ENCODE measurements at places on chromosomes 11 and 22. TPM values are rescaled to one million over a fixed set of nuclear protein-coding genes. Genes with fewer than 3 reads are reported as not detected.
A peak's percentile ranks its signal among the peaks of the same experiment; 100 is the strongest.

DNA sequence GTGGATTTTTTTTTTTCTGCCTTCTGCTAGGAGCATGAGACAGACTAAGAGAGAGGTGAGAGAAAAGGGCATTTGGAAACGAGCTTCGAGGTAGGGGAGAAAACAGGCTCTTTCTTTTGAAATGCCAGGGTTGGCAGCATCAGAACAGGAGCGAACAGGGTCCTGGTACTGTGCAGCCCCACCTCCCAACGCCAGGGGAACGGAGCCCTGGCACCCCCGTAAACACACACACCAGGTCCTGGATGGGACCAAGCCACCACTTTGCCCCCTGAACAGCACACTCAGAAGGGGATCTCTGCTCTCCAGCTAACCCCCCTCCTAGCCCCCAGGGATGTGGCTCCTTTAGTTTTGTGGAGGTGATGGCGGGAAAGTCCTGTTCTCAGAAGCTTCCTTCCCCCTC is 127.1 kb downstream of the CTTN start:
- no peak for DNase-seq
- H3K36me3 ChIP-seq = no peaks in the 10 kb centered on the region
- no peak overlapping the region for H3K27ac ChIP-seq
- H3K27me3 ChIP-seq = peaks cover 10% of the 10 kb centered on the region
- no peaks in the 10 kb centered on the region for H3K4me1 ChIP-seq
- H3K4me3 ChIP-seq = no peak overlapping the region

DNA sequence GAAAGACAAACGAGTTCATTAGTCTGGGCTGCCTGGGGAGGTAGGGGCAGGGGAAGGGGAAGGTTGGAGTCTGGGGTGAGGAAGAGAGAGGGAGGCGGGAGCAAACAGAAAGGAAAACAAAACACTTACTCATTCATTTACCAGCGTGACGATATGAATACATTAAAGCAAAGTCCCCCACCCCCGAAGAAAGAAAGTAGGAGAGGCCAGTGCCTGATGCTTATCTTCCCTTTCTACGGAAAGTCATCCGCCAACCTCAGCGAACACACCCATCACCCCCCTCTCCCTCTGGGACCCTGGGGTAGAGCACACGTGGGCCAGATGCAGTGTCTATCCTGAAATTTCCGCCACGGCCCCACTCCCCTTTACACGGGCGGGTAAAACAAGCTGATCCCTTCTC is 13.7 kb downstream of the ABCC8 start:
- H3K36me3 ChIP-seq = no peaks in the 10 kb centered on the region
- H3K27me3 ChIP-seq = peaks cover 16% of the 10 kb centered on the region
- DNase-seq = no peak

GRCh38 chr11:61702701-61703312 is 22.6 kb downstream of the DAGLA start:
- no peak overlapping the region for H3K4me3 ChIP-seq
- H3K27ac ChIP-seq = no peak overlapping the region
- H3K4me1 ChIP-seq = peaks cover 26% of the 10 kb centered on the region
- H3K36me3 ChIP-seq = no peaks in the 10 kb centered on the region
- H3K27me3 ChIP-seq = peaks cover 3% of the 10 kb centered on the region

MMP12 gene
- total RNA-seq = not detected

GRCh38 chr22:26674211-26675190 is 17.1 kb downstream of the MIAT start:
- peaks cover 80% of the 10 kb centered on the region for H3K4me1 ChIP-seq
- H3K4me3 ChIP-seq = peak overlapping the region; percentile 90
- H3K27ac ChIP-seq = peak overlapping the region; percentile 100
- H3K27me3 ChIP-seq = no peaks in the 10 kb centered on the region
- peaks cover 62% of the 10 kb centered on the region for H3K36me3 ChIP-seq

- DNase-seq = no peak
- H3K27me3 ChIP-seq = no peaks in the 10 kb centered on the region
- no peak overlapping the region for H3K4me3 ChIP-seq
Measured at GRCh38 chr11:134181707-134182106, 42.1 kb downstream of the NCAPD3 start.
